ENCODE measurements at places on chromosomes 5 and 9.

GRCh38 chr9:19306568-19306967 lies 73.5 kb downstream of the RPS6 start:
- no peak for DNase-seq

- DNase-seq, result no peak
These were observed 7.7 kb downstream of the NR3C1 start for GRCh38 chr5:143395638-143396352.

GRCh38 chr5:15261269-15261995 lies 238.5 kb upstream of the FBXL7 start:
- no peak for DNase-seq

DNA sequence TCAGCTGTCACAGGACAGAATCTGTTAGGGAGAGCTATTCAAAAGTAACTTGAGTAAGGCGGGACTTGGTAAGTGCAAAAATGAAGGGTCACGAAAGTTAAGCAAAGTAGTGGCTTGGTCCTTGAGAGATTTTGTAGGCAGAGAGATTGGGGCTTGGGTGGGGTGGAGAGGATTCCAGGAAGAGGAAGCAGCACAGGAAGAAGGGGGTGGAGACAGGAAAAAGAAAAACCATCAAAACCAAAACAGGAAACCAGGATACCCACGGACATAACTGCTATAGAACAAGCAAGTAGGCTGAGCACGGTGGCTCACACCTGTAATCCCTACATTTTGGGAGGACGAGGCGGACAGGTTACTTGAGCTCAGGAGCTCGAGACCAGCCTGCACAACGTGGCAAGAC lies 3.7 kb downstream of the ROPN1L start:
- no peak for DNase-seq

- DNase-seq, result no peak
These were observed 88.8 kb downstream of the PHF2 start for GRCh38 chr9:93665128-93665636.

- DNase-seq, result no peak
These were observed 63.2 kb downstream of the SERINC5 start for GRCh38 chr5:80192507-80193241.

GRCh38 chr5:86557920-86558319 lies 59.8 kb upstream of the COX7C start:
- no peak for DNase-seq

DNA sequence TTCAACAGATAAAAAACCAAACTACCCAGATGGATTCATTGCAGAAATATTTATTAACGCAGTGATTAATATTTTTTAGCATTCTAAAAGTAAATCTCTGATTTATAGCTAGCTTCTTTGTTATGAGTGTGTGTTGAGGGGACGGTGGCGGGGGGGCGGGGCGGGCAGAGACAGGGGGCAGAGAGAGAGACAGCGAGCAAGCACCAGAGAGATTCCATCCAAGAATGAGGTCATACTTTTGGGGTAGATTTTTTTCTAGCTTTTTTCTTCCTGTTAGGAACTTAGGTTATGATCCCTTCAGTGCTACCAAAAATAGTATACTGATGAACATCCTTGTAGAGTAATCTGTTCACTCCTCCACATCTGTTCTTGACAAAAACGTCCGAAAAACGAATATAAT lies 500 bp upstream of the ZNF883 start:
- DNase-seq, result no peak

GRCh38 chr9:68562461-68562860 lies 21.8 kb upstream of the TMEM252 start:
- no peak for DNase-seq

- no peak for DNase-seq
These were observed 17.7 kb downstream of the RFESD start for GRCh38 chr5:95664204-95664786.

DNA sequence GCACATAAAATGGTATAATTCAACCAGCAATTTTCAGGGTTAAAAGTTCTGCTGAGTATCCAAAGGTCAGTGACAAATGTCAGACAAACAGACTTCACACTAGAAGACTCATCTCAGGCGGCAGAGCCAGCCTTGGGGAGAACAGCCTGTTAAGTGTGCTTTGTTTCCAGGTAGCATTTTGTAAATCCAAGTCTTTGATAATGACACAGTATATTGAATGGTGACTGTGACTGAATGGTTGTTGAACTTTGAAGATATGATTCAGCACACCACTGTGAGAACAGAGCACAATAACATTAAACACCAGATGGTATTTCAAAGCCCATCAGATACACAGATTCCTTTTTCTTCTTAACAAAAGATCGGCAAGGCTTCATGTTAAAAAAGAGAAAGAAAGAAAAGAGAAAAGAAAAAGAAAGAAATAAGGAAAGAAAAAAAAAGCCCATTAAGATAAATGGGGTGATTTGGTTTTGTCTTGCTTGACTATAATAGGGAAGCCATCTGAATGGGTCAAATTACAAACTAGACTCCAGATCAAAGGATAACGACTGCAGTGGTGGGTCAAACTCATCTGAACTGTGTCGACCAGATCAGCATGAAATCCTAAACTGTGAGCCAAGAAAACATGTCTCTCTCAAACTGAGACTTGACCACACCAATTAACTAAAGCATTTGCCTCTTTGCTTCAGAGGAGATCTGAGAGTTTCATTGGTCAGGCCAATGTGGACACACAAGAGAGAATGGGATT lies 313.0 kb upstream of the ZNF608 start:
- DNase-seq, result no peak

GRCh38 chr9:114061292-114061691 lies 16.8 kb downstream of the AMBP start:
- DNase-seq, result no peak

DNA sequence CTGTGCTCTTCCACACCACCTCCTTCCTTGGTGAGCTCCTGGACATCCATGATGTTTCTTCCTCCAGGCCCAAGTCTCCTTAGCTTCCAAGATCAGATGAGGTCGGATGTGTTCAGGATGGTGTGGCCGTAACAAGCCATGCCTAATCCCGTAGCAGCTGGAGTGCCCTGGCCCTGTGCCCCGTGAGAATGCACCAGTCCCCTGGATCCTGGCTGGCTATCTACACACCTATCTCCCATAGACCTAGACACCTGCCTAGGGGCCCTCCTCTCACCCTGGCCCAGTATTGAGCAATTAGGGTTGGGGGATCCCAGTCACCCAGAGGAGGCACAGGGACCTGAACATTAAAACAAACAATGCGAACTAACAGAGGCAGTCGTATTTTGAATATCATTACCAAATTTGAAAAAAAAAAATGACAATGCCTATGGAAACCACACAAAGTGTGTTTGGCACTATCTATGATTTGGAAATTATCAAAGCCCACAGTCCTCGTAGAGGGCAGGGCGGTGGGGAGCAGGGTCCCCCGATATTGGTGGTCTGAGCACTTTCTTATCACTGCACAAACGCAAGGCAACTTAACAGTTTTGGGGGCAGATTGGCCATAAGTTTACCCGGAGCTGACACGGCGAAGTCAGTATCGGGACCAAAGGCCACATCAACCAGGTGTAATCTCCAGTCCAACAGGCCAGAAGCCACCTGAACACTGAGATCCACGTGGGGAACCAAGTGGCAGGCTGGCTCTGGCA lies 13.2 kb downstream of the ENG start:
- DNase-seq, result no peak

- DNase-seq, result no peak
These were observed 11.2 kb upstream of the CCDC152 start for GRCh38 chr5:42745426-42745825.

GRCh38 chr5:79133657-79134451 lies 22.2 kb downstream of the BHMT start:
- peak; percentile 27 for DNase-seq

GRCh38 chr5:143527808-143528207 lies 124.3 kb upstream of the NR3C1 start:
- DNase-seq, result no peak

- DNase-seq, result no peak
These were observed 644 bp downstream of the TSC1 start for GRCh38 chr9:132943651-132944293.

- DNase-seq, result no peak
These were observed 256.7 kb downstream of the ARRDC3 start for GRCh38 chr5:91126448-91126847.

GRCh38 chr5:179731791-179732411 lies 721 bp upstream of the MAML1 start:
- peak; percentile 47 for DNase-seq

- no peak for DNase-seq
These were observed 8.0 kb downstream of the GLIPR2 start for GRCh38 chr9:36144309-36145232.

- DNase-seq, result no peak
These were observed 95.1 kb downstream of the MED27 start for GRCh38 chr9:131984564-131984963.

DNA sequence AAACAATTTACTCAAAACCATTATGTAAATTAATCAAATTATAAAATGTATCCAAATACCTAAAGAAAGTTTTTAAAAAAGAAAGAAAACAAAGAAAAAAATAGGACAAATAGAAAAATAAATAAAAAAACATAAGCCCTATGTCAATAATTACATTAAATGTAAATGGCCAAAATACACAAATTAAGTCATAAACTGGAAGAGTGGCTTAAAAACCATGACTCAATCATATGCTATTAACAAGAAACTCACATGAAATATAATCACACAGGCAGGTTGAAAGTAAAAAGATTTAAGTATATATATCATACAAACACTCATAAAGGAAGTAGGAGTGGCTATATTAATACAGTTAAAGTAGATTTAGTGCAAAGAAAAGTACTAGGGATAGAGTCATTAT lies 95.3 kb downstream of the PRELID2 start:
- DNase-seq, result no peak

- no peak for DNase-seq
These were observed 123.7 kb downstream of the RANBP17 start for GRCh38 chr5:170985486-170985885.

GRCh38 chr5:61477788-61478187 lies 145.7 kb downstream of the ZSWIM6 start:
- DNase-seq, result no peak

GRCh38 chr5:18299166-18299565 lies 664.9 kb downstream of the TAF11L14 start:
- no peak for DNase-seq

- DNase-seq, result no peak
These were observed 651.0 kb upstream of the RORB start for GRCh38 chr9:73845954-73846690.

DNA sequence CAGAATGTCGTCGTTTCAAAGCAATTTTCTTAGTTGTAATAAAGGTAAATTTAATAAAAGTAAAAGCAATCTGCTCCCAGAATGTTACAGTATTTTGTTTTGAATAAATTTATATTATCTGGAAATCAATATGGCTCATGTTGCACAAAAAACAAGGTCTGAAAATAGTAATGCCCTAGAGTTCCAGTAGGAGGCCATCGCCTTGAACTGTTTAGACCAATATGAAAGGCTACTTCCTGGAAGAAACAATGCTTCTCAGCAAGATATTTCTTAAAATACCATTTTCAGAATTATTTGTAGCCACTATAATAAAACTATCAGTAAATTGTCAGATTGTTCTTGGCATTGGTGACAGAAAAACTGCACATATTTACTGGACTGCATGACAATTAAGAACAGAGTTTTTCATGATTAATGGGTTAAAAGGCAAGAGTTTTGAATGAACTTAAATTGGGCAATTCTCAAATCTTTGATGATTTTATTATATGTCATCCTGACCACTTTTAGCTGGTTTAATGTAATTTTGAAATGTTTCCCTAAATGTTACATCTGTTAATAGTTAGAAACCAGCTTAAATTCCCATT lies 153.2 kb downstream of the COMMD10 start:
- no peak for DNase-seq

GRCh38 chr5:64149857-64150521 lies 15.7 kb upstream of the RNF180 start:
- DNase-seq, result no peak

- DNase-seq, result no peak
These were observed 155.4 kb upstream of the COL5A1 start for GRCh38 chr9:134486143-134486591.

DNA sequence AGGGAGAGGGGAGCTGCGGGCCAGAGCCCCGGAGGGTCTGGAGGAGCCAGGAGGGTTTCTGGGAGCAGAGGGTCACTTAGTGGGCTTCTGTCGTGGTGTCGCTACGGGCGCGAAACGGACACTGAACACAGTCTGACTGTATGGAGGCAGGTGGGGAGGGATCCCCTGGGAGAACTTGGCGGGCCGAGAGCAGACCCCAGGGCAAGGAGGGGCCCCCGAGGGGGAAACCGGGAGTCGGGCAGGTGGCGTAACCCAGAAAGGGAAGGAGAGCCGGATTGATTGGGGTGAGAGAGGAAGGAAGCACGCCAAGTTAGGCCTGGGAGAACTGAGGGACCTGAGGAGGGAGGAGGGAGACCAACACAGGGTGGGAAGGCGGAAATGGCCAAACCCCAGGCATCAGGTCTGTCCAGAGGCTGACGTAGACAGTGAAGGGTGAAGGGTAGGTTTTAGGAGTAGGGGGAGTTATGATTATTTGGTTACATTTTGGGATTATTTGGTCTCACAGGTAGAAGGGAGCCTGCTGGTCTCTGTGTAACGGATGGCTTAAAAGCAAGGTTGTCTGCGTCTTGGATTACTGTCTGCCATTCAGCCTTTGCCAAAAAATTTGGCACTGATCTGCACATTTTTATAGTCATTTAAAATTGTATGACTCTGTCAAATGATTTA lies 3.3 kb upstream of the MSMP start:
- no peak for DNase-seq

- DNase-seq, result no peak
These were observed 10.8 kb upstream of the NUDT12 start for GRCh38 chr5:103573411-103573810.

DNA sequence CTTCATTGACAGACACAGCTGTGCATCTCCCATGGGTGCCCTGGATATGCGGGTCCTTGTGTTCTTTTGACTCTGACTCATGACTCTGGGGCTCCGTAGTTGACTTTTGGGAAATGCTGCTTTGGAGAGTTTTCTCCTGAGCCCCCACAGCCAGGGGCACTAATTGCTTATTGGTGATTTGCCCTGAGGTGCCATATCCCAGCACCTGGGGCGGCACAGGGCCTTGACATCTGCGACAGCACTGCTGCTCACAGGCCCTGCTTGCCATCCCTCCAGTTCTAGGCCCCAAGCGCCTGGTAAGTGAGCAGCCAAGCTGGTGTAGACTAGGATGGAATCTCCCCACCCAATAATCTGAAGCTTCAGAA lies 75.1 kb downstream of the AMBP start:
- DNase-seq, result no peak

- no peak for DNase-seq
These were observed at the start of gene S100Z for GRCh38 chr5:76849419-76850291. Gene S100Z (plus strand): TSS chr5:76850014. CDS start chr5:76875360, 25,346 bp downstream.

- DNase-seq, result no peak
These were observed 8.3 kb downstream of the CDK5RAP2 start for GRCh38 chr9:120571443-120572257.

DNA sequence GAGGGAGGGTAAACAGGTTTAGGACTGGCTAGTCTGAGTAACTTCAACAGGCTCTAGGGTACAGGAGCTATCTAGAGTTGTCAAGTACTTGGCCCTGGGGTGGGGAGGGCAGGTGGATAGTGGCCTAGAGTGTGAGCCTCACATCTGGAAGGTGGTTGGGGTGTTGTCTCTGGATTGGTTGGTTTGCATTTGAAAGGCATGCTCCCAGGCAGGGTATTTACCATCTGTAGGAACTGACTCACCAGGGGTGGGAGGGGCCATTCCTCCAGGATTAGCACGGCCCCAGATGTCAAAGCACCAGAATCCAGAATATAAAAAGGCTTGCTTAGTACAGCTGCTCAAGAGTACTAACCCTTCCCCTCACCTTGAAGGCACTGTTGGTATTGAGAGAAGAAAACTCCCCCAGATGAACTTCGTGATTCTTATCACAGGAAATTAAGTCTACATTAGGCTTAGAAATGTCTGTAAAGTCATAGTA lies 193.3 kb downstream of the NTRK2 start:
- DNase-seq, result no peak

Measured in GM12864 (cell line).